Activated T-cell treated with anti-CD3 and anti-CD28 coated beads, Interleukin-2, amount 50 U/mL, for 48 hours (primary cell): ENCODE measurements at places on chromosomes 12 and 14.

- no peak for DNase-seq
Observed at GRCh38 chr12:24473097-24473496, 475.8 kb downstream of the BCAT1 start.

DNA sequence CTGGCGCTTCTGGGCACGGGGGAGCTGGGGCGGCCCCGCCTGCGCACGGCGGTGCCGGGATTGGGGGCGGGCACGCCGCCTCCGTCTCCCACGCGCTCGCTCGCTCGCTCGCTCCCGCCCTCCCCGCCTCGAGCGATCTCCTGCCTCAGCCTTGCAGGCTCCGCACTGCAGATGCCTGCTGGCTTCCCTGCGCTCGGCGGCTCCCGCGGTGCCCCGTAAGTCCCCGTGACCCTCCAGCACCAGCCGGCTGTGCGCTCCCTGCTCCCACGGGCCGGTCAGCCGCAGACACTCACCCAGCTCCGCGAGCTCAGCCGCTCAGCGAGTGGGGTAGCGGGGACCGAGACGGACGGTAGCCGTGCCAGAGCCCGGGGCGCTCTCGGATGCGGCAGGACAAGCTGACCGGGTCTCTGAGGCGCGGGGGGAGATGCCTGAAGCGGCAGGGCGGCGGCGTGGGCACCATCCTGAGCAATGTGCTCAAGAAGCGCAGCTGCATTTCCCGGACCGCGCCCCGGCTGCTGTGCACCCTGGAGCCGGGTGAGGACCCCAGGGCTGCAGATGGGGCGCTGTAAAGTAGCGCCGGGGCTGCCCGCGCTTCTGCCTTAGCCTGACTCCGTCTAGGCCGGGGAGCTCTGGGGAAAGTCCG is at the start of gene TBC1D30:
Gene TBC1D30, plus strand, starts transcription at position 148 of the 643 bp plus-strand sequence. Its CDS starts 233 bp downstream, at position 381.
- peak; percentile 47 for DNase-seq

DNA sequence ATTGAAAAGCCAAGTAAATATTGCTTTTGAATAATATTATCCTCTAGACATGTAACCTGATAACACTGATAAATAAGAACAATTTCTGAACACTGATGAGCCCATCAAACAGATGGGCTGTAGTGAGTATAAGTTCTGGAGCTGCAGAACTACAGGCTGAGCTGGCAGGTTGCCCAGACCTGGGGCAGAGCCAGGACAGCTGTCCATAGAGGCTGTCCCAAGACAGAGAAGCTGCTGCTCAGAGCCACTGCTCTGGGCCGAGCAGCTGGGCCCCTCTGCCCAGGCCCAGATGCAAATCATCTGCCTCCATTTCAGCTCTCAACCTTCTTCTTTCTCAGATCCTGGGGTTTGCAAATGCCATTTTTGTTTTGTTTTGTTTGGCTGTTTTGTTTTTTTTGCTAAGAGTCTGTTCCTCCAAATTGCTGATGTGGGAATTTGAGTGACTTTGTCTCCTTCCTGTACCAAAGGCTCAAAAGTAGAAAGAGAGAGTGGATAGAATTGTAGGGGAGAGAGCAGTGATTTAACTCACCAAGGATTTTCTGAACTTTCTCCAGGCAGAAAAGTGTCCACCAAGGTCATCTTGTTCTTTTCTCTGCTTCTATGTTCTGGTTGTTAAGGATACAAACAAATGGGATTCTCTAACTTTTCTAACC is 4.0 kb upstream of the TESPA1 start:
- no peak for DNase-seq

GRCh38 chr14:54309615-54310014 is 87.2 kb upstream of the CDKN3 start:
- no peak for DNase-seq

DNA sequence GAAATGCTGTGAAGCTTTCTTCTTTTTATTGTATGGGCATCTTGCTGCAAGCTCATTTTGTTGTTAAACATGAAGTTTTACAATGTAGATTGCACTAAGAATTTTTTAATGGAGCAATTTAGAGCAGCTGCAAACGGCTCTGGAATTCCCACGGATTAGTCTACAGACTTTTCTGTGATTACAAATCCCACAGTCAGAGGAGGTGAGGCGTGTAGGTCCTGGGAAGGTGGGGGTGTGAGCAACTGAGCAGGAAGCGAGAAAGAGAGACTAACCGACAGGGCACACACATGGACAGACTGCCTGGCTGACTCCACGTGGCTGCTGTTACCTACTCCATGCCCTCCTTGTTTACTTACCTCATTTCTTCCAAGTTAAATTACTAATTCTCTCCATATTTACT is 348.5 kb downstream of the NPAS3 start:
- DNase-seq = no peak

DNA sequence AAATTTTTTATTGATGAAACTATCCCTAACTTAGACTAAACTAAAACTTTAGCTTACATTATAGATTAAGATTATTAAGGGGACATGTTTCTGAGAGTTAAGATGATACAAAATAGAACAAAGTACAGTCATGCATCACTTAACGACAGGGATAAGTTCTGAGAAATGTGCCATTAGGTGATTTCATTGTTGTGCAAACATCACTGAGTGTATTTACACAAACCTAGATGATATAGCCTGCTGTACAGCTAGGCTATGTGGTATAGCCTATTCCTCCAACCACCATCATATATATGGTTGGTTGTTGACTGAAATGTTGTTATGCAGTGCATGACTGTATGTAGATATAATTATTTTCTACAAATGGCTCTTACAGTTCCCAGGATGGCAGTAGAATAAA is 46.5 kb downstream of the ATP6V1D start:
- no peak for DNase-seq

DNA sequence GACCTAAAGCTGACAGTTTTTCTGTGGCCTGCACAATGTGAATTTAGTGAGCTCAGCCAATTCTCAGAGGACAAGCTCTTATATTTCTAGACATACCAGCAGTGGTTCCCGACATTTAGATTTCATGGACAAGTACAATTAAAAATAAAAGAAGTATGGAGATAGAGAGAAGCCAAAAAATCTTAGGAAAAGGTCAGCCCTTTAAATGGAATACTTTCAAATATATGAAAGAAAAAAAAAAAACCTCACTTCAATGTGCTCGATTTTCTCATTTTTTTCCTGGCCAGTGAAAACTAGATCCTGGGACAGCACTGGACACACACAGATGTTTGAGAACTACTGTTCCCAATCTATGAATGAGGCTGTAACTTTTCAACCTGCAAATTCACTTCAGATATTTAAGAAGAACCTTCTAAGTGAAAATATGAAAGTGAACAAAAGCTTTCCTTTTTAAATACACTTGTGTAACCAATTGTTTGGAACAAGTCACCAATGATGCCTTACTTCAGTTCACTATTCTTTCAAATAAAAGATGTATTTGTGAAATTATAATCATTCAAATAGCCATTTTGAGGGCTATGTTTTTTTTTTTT is 109.4 kb downstream of the SLC38A1 start:
- DNase-seq = no peak

DNA sequence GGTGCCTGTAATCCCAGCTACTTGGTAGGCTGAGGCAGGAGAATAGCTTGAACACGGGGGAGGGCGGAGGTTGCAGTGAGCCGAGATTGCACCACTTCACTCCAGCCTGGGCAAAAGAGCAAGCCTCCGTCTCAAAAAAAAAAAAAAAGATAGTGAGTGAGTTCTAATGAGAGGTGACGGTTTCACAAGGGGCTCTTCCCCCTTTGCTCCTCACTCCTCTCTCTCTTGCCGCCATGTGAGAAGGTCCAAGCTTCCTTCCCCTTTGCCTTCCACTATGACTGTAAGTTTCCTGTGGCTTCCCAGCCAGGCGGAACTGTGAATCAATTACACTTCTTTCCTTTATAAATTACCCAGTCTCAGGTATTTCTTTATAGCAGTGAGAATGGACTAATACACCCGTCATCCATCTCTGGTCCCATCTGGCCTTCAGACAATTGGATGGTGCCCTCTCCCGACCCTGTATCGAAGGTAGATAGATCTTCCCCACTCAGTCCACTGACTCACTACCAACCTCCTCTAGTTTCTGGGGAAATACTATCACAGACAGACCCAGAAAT is 27.0 kb upstream of the RCOR1 start:
- DNase-seq = no peak

DNA sequence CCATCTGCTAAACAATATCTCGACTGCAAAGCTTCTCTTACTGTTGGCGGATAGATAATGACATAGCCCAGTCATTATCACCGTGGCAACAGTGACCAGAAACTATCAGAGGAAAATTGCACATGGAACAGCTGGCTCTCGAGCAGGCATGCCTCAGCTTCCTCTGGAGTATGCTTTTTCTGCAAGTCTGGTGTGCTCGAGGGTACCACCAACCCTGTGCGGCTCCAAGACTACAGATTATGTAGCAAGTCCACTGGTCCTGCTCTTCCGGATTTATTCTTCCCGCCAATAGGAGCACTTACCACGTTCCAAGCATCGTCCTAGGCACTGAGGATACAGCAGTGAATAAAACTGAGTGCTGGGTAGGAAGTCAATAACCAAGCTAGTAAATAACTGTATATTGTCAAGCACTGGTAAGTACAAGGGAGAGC is 1.4 kb upstream of the GLRX5 start:
- DNase-seq = peak; percentile 43

DNA sequence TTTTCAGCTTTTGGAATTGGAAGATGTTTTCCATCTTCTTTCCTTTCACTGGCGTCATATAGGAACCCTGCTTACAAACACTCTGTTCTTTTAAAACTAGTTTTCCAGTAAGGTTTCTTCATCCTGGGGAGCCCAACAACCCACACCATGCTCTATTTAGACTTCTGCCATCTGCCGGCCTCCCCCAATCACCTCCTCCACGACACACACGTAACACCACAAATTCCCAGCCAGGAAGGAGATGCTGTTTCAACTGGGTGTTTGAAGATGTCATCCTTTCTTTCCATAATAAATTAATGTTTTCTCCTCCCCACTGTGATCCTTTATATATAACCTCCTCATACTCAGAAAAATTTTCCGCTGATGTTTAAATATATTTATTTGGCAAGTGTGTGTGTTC is 231.4 kb upstream of the DDHD1 start:
- no peak for DNase-seq

DNA sequence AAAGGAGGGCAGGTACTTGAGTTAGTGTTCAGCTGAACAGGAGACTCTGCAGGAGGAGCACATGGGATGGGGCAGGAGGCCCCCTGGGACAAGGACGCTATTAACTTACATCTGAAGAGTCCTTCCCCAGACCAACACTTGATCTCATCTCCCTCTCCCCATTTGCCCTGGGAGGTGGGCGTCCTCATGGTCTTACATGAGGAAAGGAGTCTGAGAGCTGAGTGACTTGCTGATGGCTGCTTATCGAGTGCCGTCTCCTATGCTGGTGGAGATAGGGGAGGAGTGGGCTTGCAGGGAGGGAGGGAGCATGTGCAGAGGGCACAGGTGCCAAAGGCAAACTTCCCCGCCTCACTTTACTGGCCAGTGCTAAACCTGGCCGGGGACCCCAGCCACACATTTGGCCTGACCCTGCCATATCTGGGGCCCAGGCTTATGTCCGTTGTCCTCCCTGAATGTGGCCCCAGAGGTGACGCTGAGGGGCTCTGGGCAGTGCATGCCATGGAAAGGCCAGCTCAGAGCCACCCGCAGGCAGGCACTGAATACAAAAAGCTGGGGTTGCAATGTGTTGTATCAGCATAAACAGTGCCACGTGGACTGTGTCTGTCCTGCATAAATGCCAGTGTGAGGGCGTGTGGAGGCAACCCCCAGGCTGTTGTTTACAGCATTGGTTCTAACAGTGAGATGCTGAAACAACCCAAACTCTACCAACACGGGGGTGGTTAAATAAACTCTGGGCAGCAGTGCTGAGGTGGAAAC is 29.4 kb downstream of the FAIM2 start:
- no peak for DNase-seq
